ENCODE measurements at places on chromosomes 16 and 17. TPM values are rescaled to one million over a fixed set of nuclear protein-coding genes. Genes with fewer than 3 reads are reported as not detected.

Gene ATP1B2
- total RNA-seq, result 0.30 TPM

GRCh38 chr17:22301353-22301745 lies 609.0 kb downstream of the KCNJ18 start:
- no peaks in the 10 kb centered on the region for H3K27me3 ChIP-seq
- H3K4me3 ChIP-seq, result no peak overlapping the region
- H3K27ac ChIP-seq, result no peak overlapping the region

GRCh38 chr16:26269673-26270072 lies 577.9 kb downstream of the HS3ST4 start:
- DNase-seq, result no peak
- no peak overlapping the region for H3K27ac ChIP-seq
- peaks cover 13% of the 10 kb centered on the region for H3K4me1 ChIP-seq

DNA sequence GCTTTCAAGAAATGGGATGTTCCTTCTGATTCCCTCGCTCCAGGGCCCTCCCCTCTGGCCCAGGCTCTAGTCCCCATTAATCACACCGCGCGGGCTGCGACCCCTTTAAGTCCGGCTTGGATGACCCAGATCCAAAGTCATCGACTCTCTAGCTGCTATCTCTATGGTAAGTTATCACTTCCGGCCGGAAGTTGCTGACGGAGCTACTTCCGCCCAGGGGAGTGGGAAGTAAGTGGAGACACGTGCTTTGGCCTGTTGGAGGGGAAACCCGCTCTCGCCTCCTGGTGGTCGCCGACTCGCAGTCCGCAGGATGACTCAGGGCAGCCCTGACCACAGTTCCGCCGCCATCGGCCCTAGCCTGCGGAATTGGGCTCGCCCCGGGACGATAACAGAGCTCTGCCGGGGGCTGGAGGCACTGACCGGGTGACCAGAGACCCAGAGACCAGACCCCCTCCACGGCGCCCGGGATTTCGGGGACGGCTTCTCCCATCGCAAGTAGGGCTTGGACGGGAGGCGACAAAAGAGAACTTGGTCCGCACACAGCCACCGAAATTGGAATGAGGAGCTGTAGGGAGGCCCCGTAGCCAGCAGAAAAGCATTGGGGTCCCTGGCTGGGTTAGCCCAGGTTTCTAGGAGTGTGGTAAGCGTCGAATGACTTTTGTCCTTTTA lies 52.2 kb upstream of the SEC14L1 start:
- peaks cover 53% of the 10 kb centered on the region for H3K4me1 ChIP-seq
- no peaks in the 10 kb centered on the region for H3K27me3 ChIP-seq
- peaks cover 41% of the 10 kb centered on the region for H3K36me3 ChIP-seq
- peak overlapping the region; percentile 89 for H3K4me3 ChIP-seq

Measured in activated naive CD4-positive, alpha-beta T cell treated with anti-CD3 and anti-CD28 coated beads for 36 hours (primary cell).